Stimulated activated CD4-positive, alpha-beta T cell treated with anti-CD3 and anti-CD28 coated beads, Interleukin-2, amount 100 ng/mL, for 24 hours (primary cell): ENCODE measurements at places on chromosomes 13 and 19.

DNA sequence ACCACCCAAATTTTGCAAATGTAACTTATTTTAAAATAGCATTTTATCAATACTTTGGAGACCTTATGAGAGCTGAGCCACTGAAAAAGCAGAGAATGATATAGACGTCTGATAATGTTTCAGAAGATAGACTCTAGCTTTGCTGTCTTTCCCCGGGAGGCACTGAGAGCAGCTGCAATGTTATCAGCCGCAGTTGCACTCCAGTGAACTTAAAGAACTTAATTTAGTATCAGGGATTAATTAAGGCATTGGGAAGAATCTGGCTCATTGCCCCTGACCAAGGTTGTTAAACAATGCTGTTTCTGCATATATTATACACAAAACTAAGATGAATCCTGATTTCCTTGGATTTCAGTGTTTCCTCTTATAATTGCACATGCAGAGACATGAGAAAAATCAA, 75.7 kb upstream of the SGCG start:
- DNase-seq = no peak

DNA sequence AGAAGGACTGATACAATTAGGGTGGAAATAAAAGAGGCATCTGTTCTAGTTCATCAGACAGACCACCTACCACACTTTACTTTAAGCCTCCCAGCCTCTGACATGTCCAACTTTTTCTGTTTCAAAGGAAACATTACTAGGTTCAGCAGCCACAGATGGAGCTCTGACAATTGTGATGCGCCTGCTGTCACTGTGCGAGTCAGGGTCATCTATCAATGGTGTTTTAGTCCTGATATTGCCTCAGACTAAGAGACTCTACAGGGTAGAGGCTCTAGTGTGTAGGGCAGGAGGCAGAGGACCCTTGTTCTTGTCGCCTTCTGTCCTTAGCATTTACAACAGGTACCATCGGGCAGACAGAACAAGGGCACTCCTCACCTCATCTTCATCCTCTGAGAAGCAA, 685.0 kb upstream of the SGCG start:
- DNase-seq = no peak

GRCh38 chr13:97327506-97328221, 105.5 kb downstream of the MBNL2 start:
- DNase-seq = no peak

DNA sequence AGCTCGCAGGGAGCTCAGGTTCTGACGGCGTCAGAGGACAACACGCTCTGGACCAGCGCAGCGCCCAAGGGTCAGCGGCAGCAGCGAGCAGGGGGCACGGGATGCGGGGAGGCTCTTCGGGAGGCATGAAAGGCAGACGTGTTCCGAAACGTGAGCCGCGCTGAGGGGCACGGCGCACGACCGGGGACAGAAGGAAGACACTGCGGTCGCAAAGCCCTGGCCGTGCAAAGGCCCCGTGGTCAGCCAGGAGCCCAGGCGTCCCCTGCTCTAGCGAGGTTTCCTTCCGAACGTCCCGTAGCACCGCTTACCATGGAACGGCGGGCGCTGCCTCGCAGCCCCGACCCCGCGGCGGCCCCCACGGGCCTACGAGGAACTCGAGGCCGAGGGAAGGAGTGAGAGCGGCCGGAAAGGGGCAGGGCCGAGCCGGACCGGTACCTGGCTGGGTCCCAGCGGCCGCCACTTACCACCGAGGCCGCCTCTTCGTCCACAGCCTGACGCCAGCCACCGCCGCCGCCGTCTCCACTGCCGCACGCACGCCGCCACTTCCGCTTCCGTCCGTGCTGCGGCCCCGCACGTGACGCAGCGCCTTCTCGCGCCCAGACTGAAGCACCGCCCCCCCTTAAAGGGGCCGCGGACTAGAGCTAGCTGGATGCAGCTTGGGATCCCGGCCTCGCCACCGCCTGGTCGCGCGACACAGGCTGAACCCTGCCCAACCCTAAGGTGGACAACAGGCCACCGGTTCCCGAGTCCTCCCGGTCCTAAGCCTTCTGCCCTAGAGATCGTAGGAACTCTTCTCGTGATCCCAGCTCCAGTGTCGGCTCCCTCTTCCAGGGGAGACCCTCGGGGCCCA, 9.4 kb downstream of the ABHD17A start:
- DNase-seq = peak; percentile 92

- peak; percentile 46 for DNase-seq
These were observed 585 bp downstream of the MAP1S start for GRCh38 chr19:17719730-17720400.

DNA sequence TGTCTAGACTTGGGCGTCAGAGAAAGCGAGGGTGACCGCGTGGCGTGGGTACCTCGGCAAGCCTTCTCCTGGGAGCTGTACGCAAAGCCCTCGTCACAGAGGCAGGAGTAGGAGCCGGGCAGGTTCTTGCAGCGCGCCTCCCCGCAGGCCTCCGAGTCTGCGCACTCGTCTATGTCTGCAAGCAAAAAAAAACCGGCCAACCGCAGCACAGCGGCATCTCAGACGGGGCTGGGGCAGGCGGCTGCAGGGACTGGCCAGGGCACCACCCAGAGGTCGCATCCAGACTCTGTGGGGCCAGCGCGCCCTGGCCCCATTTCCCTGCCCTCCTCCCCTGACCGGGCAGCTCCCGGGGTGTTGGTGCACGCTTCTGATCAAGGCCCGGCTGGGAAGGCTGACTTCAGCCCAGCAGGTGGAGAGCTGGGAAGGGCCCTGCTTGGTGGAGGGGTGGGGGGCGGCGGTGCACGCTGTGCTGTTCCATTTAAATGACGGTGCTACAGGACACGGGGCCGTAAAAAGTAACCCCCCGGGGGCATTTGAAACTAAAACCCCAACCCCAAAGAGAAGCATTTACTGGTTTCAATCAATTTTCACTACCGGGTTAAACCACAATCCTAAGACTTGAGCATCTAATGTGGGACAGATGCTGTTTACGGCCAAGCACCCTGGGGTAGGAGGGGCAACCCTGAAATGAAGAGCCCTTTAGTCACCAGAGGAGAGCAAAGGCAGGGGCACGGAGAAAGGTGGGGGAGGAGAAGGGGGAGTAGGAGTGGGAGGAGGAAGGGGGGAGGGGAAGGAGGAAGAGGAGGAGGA, 28.2 kb downstream of the GAS6 start:
- no peak for DNase-seq

GRCh38 chr19:8030960-8031359, 21.6 kb upstream of the CCL25 start:
- DNase-seq = no peak

DNA sequence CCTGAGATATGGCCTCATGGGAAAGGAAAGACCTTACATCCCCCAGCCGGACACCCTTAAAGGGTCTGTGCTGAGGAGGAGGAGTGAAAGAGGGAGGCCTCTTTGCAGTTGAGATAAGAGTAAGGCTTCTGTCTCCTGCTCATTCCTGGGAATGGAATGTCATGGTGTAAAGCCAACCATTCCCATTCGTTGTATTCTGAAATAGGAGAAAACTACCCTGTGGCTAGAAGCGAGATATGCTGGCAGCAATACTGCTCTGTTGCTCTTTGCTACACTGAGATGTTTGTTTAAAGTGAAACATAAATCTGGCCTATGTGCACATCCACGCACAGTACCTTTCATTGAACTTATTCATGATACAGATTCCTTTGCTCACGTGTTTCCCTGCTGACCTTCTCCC, 783 bp upstream of the ZNF587B start:
- no peak for DNase-seq

GRCh38 chr13:63190219-63190618, 1774.6 kb upstream of the PCDH20 start:
- no peak for DNase-seq

GRCh38 chr19:8441725-8442544, 2.8 kb upstream of the HNRNPM start:
- no peak for DNase-seq

GRCh38 chr19:12293777-12294248, 870 bp downstream of the ZNF44 start:
- DNase-seq = peak; percentile 65

- DNase-seq = no peak
These were observed 129.4 kb downstream of the PCDH20 start for GRCh38 chr13:61286148-61286745.

GRCh38 chr19:16069813-16070365, 6.4 kb upstream of the TPM4 start:
- DNase-seq = no peak

DNA sequence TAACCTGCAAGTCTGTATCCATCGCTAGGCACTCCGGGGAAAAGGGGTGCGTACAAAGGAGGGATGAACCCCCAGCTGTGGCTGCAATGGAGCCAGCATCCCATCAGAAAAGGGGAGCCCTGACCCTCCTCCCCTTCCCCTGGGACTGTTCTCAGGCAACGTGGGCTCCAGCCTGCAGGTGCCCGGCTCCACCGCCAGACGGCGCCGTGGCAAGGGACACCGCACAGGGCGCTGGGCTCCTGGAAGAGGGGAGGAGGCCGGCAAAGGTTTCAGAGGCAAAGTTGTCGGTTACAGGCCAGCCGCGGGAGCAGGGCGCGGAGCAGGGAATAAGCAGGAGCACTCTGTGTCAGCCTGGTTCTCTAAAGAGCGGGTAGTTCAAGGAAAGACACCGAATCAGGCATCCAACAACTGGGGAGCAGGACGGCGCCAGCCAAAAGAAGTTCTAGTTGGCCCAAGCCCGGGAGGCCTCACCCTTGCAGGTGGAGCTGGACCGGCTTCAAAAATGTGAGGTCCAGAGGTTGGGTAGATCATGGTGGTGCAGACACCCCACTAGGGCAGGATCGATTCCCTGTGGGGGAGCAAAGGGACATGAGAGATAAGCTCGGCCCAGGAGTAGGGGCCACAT, 53.0 kb upstream of the ATP12A start:
- no peak for DNase-seq

DNA sequence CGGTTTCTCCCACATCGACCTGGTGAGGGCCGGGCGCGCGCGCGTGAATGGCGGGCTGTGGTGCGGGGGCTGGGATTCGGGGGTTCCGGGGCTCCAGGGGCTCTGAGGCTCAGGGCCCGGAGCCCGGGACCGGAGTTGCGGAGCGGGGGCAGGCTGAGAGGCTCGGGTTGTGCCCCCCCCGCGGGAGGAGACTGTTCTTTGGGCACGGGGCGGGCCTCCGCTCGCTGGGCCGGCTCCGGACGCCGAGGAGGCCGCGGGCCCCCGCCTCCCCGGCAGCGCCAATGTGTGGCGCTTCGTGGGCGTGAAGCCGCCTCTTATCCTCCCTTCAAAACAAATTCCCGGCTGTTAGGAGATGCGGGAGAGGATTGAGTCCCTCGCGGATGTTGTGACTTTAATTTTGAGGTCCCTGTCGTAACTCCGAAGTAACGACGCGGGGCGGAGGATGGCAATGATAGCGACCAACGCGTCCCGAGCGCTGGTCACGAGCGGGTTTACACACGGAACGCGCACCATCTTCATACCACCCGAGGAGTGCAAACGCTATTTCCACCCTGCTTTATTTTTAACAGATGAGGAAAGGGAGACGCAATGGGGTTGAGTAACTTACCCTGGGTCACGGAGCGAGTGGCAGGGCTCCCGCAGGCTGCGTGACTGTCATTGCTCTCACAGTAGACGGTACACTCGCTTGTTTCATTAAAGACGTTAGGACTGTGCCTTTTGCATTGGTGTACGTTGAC, 536 bp downstream of the UBA2 start:
- no peak for DNase-seq

- DNase-seq = no peak
These were observed 248.8 kb downstream of the DACH1 start for GRCh38 chr13:71618159-71618558.

DNA sequence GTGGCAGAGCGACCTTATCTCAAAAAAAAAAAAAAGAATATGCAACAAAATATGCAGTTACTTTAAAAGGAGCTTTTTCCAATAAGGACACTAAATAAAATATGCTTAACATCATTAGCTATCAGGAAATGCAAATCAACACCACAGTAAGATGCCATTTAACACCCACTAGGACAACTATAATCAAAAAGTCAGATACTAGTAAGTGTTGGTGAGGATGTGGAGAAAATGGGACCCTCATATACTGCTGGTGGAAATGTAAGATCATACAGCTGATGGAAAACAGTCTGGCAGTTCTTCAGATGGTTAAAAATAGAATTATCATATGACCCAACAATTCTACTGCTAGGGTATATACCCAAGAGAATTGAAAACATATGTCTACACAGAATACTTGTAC, 24.5 kb upstream of the AKT2 start:
- no peak for DNase-seq

- peak; percentile 90 for DNase-seq
These were observed 13.1 kb downstream of the EPS8L1 start for GRCh38 chr19:55088543-55089341.

- no peak for DNase-seq
These were observed 25.7 kb upstream of the FREM2 start for GRCh38 chr13:38661010-38661675.

DNA sequence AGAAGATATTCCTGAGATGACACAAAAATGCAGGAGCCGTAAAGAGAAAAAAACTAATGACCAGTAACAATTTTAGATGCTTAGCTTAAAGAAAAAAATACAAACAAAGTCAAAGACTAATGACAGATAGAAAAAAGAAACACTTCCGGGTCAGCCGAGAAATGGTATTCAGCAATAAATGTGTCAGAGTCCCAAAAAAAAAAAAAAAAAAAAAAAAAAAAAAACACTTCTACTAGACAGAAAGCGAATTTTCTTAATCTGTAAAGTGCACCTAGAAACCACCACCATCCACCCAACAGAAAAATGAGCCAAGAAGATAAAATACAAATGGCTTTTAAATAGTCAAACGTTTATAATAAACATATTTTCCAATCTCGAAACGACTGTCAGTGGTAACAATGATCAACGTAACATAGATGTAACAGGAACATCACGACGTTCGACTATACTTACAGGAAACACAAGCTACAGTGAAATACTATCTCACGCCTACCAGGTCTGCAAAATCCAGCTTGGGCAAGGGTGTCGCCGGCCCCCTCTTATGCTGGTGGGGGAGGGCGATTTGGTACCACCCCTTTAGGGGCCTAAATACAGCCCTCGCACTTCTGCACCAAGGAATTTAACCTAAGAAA, 10.6 kb downstream of the ABHD17A start:
- no peak for DNase-seq

DNA sequence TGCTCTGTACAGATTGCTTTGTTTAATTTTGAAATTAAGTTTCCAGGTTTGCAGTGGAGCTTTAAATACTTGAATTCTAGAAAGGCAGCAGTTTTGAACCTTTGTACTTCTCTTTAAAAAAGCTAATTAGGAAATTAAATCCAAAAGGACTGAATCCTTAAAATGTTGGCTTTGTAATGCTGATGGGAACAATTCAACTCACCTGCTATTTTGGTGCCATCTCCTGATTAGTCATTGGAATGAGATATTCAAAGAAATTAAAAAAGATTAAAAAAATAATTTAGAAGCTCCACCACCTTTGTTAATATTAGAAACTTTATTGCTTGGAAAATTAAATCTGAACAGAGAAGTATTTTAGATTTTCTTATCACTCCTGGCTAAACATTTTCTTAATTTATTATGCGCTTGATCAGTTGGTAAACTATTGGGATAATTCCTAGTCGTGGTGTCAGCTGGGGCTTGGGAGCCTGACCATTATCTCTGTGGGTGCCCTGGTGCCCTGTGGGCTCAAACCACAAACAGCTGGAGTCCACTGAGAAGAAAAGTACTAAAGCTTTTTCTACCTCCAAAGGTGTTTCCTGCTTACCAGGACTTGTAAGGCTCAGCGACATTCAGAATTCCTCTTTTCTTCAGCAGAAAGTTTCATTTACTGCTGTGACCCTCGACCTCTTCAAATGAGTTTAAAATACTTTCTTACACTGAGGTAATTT, 540.4 kb downstream of the DIAPH3 start:
- no peak for DNase-seq
